ENCODE measurements at places on chromosomes 1 and 21.

DNA sequence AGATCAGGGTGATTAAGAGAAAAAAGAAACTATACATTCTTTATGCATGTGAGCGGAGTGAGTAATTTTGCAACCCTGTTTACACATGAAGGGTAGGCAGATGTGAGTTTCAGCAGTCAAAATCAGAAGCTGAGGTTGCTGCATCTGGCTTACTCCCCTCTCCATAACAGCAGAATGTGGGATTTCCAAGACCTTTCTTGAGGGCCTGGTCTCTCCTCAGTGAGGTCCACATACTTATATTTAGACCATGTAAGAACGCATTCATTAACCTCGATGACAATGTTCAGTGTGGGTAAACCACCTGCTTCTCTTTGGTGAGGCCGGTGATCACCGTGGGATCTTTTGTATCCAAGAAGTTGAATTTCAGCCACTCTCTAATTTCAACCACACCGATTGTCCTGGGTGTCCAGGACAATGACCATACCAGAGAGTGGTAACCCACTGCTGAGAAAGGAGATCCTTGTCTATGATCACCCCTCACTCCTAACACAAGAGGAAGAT lies 18.7 kb upstream of the RAP1A start:
- no peak for DNase-seq

DNA sequence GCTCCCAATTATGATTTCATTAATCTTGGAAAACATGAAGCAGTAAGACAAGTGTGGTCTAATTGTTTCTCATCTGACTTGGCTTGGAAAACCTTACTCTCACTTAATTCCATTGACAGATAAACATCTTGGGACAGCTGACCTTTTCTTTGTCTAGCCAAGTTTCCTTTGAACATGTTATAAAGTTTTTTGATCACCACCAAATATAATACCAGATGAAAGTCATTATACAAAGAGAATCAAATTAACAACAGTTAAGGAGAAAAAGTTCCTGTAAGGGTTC lies 50.2 kb downstream of the ALG14 start:
- DNase-seq = no peak

GRCh38 chr1:80922906-80923305 lies 877.8 kb upstream of the ADGRL2 start:
- no peak for DNase-seq

GRCh38 chr1:225700889-225701465 lies 48.1 kb upstream of the ENAH start:
- DNase-seq = no peak

DNA sequence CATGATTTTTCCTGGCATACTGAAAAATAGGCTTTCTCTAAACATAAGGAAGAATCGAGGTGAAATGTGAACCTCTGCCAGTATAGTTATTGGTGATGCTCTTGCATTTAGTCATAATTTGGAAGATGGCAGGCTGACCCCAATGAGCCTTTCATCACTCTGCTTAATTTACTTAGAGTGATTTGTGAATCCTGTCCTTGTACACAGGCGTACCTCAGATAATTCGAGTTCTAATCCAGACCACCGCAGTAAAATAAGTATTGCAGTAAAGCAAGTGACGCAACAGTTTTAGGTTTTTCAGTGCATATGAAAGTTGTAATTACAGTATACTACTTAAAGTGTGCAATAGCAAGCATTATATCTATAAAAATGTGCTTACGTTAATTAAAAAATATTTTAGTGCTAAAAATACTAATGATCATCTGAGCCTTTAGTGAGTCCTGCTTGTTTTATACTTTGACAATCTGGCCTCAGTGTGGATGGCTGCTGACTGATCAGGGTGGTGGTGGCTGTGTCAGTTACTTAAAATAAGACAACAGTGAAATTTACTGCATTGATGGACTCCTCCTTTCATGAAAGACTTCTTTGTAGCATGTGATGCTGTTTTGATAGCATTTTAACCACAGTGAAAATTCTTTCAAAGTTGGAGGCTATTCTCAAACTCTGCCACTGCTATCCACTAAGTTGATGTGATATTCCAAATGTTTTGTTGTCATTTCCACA lies 1.7 kb downstream of the PKNOX1 start:
- no peak for DNase-seq

DNA sequence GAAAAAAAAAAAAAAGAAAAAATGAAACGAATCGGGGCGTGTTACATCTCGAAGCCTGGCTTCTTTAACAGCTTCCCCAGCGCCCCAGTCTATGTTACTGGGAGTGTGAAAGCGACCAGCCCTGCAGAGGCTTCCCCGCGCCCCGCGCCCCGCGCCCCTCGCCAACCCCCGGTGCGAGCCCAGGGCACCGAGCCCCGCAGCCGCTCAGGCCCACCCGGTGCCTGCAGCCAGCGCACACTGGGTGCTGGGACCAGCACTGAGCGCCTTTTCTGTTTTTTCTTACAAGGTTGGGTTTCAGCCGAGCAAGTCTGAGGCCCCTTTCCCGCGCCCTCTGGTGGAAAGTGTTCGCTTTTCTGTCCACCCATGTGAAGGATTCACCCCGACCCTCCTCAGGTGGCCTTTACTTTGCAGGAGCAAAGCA lies 42.1 kb upstream of the ZNF496 start:
- DNase-seq = peak; percentile 39

DNA sequence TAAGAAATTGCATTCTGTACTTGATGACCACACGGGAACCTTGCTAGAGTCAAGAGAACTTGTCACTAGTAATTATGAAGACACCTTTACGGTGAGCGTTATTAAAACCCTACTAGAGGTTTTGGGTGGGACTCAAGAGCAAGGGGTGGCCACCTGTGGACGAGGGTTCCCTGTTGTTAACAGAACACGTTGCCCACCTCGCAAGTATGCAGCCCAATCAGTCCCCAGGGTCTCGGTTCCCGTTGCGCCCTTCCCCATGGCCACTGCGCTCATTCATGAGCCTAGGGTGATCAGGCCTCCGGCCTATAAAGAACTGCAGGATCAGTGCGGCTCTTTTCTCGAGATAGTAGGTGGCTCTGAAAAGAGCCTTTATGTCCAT lies 30.2 kb upstream of the RNF187 start:
- DNase-seq = no peak

- no peak for DNase-seq
Measured at GRCh38 chr21:36288651-36289243, 31.2 kb upstream of the MORC3 start.

DNA sequence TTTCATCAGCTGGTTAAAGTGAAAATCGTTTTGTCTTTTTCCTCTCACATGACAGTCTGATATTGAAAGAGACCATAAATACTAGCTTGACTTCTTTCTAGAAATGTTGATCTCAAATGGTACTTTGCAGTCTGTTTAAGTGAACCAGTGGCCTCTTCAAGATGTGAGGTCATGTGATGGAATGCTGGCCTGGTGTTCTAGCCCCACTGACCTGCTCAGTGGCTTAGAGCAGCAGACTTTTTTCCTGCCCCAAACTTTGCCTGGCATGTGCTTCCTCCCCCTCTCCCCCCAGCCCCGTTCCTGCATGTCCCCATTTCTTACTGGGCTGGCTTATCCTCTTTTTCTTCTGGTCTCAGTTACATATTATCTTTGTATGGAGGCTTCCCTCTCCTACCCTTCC lies 34.3 kb downstream of the ZYG11A start:
- DNase-seq = no peak

DNA sequence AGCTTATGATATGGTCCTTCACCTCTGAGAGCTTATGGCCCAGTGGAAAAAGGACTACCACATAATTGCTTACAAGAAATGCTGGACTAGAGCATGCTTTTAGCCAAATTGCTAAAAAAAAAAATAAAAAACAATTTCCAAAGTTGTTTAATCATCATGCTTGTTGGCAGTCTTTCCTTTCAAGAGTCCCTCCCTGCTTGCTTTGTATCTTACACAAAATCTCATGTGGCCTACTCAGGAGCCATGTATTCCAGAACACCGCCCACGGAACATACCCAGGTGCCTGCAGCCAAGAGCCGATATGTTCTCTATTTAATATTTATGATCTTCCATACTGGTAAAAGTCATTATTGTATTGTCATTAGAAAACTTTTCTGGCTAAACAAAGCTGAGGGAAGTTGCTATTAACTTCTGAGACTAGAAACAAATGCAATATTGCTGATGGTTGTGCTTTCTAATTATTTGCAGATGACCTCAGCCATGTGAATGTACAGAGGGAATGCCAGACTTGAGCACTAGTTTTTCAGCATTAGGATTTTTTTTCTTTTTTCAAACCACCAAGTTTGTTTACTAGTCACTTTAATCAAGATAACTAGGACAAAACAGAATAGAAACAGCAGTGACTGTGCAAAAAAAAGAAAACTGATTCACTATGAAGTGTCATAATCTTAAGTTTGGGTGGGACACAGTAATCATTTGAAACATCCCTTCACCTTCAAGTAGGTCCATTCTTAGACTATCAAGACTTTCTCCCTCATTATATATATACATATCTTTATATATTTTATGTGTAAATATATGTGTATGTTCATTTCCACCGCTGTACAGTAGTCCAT lies 129.3 kb upstream of the GORAB start:
- no peak for DNase-seq

DNA sequence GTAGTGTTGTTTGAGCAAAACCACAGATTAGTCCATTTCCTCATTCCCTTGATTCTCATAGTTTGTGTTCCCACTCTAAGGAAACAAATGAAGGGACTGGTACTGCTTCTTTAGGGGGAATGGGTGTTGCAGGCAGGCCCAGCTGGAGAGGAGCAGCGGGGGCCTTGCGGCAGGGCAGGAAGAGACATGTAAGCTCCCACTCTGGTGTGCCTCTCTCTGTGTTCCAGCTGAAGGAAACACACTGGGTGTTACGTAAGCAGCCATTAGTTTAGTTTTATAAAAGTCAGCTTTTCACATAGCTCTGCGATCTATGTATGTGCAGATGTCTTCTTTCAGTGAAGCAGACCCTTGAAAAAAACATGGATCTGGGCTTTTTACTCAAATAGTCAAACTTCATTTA lies 99.5 kb downstream of the CACHD1 start:
- no peak for DNase-seq

DNA sequence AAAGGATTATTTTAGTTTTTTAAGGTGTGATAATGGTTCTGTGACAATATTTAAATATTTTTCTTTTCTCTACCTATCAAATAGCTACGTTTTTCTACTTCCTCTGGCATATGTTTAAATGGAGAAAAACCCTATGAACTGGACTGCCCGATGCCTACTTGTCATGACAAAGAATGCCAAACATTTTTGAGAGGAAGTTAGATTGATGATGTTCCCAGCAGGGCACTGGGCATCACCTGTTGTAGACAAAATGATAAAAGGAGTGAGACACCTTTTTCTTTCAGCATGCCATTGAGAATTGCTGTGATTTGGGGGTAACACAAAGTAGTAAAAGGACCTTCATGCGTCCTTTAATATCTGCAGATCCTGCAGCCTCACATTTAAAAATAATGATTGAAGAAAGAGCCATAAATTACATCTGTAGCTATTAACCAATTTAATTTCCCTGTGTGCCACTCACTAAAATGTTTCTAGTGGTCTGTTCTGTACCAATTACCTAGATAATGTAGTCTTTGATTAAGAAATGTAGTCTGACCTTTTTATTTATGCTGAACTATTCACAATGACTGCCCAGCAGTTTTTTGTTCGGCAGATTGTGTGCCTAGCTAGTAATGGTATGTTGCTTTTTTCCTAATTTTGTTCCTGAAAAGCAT lies 47.6 kb downstream of the RPL5 start:
- DNase-seq = no peak

DNA sequence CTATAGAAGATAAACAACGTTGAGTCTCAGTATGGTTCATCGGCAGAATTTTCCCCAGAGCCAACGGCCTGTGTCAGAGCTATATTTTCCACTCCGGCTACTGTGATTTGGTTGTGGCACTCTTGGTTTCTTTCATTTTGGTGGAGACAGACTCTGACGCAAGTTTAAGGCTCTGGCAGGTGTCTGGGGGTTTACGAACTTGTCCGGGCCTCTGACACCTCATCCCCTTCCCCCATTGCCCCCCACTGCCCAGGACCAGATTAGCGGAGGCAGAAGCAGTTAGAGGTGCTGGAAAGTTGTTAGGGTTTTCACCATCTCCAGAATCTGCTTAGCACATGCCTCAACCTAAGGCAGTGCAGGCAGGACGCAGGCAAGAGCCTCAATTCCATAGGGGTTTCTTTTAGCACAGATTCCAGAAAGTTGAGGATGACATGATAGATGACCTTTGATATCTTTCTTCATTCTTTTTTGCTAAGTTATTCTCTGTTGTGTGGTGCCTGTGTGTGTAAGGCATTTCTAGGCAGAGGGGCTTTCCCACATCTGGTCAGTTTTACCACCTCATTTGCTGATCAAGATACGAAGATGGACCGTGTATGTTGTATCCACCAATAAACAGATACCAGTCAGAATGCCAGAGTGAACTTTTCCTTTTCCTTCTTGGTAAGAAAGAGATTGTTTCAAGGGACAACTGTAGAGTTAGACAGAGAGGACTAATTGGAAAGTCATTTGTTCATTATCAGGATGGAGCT lies 18.4 kb upstream of the IL10 start:
- DNase-seq = no peak

DNA sequence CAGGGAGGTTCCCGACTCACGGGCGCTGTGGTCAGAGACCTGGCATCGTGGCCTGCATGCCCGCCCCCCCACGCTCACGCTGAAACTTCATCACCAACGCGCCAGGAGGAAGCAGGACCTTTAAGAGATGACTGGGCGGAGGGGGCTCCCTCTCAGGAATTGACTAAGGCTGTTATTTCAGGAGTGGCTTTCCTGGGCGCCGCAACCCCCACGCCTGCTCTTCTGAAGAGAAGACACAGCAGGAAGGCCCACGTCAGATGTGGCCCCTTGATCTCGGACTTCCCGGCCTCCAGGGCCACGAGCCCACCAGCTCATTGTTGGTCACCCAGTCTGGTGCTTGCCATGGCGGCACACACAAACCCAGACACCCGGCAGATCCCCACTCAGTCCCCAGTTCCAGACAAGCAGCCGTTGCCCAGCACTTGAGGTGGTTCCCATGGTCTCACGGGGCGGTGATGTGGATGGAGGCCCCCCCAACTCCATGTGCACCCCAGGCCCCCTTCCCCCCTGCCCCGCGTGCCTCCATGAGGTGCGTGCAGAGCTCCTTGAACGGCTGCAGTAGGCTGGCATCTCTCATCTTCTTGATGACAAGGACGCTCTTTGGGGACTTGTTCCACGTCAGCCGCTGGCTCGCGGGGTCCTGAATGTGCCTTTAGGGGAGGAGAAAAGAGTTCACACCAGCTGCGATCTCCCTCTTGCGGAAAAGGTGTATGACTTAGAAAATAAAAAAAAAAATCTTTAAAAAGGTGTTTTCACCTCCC lies 21.4 kb downstream of the NADK start:
- DNase-seq = no peak

- no peak for DNase-seq
Measured at GRCh38 chr1:29417147-29417858, 181.0 kb downstream of the PTPRU start.

DNA sequence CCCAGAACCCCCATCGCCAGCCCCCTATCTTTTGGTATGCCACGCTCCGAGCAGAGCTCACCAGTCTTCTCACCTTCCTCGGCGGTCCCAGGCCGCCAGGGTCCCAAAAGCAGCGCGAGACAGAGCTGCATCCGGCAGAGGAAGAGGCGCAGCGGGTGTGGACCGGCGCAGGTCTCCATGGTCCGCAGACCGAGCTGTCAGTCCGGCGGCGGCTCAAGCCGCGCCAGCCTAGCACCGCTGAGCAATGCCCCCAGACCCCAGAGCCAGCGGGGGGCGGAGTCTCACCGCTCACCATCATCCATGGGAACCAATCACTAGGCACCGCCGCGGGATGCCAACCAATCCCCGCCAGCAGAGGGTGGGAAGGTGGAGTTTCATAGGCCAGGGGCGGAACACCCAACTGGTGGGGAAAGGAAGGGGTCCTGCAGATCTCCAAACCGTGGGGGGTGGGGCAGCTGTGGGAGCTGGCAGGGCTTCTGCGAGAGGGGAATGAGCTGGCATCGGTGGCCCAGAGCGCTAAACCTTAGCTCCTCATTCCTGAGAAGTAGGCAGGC lies at the start of gene EPHA10:
Gene EPHA10 (minus strand): TSS at position 233 of the 554 bp plus-strand sequence. CDS start 54 bp downstream, at position 179.
- DNase-seq = no peak

GRCh38 chr1:69585666-69586065 lies 17.9 kb downstream of the LRRC7 start:
- no peak for DNase-seq

Measured in stimulated activated CD8-positive, alpha-beta memory T cell treated with anti-CD3 and anti-CD28 coated beads, Interleukin-4, amount 100 ng/mL, for 1 hour (primary cell).